ENCODE measurements at places on chromosomes 11 and 22.

DNA sequence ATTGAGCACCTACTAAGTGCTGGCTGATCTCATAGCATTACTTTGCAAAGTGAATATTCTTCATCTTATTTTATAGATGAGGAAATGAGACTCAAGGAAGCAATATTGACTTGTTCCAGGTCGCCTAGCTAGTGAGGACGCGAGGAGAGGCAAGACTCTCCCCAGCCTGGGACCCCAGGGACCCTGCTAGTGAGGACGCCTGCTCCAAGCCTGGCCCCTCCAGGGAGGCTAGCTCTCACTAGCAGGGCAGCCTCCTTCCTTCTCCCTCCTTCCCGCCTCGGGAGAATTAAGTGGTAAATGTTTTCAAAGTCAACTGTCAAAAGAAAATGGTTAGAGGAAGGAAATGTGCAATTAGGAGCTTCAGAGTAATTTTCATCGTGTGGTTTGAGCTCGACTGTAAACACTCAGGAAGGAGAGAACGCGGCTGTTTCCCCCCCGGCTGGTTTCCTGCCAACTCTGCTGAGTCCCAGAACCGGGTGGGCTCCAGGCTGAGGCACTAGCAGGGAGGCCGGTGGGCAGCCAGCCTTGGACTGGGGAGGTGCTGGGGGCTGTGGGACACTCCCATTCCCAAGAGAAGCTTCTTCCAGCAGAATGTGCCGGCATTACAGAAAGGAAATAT, 17.9 kb downstream of the MYEOV start:
- peak; percentile 81 for DNase-seq

DNA sequence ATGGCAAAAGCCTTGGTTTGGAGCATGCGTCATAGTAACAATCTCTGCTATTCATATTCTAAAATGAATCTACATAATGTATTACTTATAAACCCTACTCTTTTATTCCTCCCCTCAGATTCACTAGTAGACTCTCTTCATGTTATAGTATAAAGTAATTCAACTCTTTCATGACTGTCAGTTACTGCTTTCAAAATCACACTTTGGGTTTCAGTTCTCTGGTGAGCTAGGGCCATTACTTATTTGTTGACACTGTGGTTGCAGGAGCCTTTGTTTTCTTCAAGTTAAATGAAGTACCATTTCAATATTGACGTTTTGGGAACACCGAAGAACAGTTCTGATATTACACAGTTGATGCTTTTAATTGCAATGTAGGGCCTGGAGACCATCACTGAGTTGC, 378.4 kb downstream of the DDX10 start:
- no peak for DNase-seq

- no peak for DNase-seq
Measured at GRCh38 chr11:130625578-130626306, 177.3 kb downstream of the ADAMTS15 start.

- DNase-seq = peak; percentile 50
Measured at GRCh38 chr22:31344578-31345330, 1.4 kb downstream of the PATZ1 start.

GRCh38 chr11:119906376-119906775, 177.4 kb upstream of the NECTIN1 start:
- DNase-seq = no peak

DNA sequence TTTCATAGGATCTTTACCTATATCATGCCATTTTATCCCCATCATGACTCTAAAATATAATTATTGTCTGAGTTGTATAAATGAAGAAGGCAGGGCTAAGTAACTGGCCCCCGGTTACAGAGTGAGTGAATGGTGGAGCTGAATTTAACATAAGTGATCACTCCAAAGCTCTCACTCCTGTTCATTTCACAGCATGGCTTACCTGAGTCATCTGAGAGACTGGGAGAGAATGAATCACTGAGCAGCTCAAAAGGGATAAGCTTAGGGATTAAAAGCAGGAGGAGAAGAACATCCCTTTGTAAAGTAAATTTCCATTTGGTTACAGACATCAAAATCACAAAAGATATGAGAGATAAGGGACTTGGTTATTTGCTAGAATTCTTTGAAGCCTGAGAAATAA, 294.0 kb upstream of the CTSC start:
- DNase-seq = no peak

DNA sequence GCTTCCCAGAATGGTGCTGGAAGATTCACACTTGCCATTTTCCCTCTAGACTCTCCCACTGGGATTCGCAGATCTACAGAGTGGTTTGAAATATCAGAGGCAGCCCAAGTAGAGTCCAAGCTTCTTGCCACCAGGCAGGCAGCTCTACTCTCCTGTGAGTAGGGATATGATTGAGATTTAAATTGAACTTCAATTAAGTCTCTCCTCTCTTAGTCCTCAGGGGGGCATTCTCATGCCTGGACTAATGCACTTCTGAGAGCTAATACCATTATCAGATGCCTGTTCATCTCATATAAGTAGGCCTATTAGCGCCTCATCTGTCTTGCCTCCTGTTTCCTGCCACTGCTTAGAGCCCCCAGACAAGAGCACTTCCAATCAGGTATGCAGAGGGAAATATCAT, 25.5 kb upstream of the AMPD3 start:
- no peak for DNase-seq

GRCh38 chr22:35065796-35066218, at the start of gene ISX:
TSS of gene ISX (plus strand) at chr22:35066158. CDS start at chr22:35067088, 930 bp downstream.
- DNase-seq = no peak

DNA sequence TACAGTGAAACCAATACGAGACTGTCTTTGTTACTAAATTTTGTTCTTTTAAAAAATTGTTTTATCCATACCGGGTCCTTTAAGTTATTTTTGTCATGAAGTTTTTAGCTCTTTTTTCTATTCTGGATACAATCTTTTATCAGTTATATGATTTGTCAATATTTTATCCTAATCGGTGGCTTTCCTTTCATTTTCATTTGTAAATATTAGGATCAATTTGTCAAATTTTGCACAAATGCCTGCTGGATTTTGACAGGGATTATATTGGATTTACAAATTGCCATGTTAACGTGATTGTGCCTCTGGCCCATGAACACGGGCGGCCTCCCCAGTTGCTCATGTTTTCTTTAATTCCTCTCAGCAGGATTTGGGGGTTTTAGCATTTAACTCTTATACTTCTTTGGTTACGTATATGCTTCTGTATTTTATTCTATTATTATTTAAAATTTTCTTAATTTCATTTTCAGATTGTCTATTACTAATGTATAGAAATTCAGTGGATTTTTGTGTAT, 20.7 kb upstream of the KRTAP5-6 start:
- no peak for DNase-seq

- DNase-seq = no peak
Measured at GRCh38 chr11:62251698-62252097, 9.7 kb downstream of the SCGB1D2 start.

DNA sequence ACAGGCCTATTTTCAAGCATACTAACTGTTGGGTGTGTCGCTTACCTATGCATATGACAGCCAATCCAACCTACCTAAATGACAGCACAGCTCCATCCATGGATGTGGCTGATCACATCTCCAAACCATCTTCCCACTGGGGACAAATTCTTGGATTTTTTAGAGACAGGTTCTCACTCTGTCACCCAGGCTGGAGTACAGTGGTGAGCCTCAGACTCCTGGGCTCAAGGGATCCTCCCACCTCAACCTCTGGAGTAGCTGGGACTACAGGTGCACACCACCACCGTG, 18.0 kb downstream of the SCARF2 start:
- no peak for DNase-seq

DNA sequence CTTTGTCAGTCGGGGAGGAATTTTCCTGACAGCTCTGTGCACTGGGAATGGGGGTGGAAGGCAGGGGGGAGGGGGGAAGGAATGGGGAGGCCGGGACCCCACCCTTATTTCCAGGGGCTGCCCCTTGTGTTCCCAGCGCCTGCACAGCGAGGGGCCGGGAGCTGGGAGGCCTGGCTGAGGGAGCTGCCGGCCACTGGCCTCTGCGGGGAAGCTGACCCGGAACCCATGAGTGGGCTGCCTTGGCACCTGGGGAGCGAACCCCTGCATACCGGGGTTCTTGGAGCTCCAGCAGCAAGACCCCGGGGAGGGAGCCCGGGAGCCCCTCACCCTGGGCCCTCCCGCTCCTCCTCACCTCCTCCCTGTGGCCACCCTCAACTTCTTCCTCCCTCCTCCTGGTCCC, 3.5 kb downstream of the H19 start:
- DNase-seq = no peak

DNA sequence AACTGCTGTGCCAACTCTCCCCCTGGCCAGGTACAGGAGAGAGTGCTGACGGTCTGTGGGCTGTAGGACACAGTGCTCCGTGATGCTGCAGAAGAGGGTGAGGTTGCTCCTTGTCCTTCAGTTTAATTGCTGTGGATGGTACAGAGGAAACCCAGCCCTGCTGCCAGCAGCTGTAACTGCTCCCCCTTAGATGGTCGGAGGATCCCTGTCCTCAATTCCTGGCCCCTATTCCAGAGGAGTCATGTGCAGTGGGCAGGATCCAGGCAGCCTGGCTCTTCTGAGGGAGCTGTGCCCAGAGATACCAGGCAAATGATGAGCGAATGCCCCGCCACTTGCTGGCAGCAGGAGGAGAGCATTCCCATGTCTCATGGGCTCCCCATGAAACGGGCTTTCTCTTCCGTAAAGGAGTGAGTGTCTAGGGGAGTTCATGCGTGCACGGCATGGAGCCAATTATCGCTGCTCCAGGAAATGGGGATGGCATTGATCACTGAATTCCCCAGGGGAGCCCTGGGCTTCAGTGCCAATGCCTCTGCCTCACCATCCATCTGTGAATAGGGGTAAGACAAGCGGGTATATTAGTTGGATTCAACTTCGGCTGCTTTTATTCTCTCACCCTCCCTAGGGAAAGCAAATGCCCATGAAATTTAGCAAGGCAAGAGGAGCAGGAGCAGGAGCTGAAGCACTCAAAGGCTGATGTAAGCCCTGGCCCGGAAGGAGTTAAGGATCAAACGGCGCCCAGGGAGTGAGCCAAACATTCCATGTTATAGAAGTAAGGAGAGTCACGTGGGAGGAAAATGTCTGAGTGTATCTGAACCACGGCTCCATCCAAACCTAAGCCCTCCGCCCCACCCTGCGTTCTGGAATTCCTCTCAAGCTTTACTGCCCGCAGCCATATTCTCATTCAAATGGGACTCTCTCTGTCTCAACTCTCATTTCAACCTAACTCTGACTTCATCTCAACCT, 51.0 kb upstream of the CSNK2A3 start:
- DNase-seq = no peak

DNA sequence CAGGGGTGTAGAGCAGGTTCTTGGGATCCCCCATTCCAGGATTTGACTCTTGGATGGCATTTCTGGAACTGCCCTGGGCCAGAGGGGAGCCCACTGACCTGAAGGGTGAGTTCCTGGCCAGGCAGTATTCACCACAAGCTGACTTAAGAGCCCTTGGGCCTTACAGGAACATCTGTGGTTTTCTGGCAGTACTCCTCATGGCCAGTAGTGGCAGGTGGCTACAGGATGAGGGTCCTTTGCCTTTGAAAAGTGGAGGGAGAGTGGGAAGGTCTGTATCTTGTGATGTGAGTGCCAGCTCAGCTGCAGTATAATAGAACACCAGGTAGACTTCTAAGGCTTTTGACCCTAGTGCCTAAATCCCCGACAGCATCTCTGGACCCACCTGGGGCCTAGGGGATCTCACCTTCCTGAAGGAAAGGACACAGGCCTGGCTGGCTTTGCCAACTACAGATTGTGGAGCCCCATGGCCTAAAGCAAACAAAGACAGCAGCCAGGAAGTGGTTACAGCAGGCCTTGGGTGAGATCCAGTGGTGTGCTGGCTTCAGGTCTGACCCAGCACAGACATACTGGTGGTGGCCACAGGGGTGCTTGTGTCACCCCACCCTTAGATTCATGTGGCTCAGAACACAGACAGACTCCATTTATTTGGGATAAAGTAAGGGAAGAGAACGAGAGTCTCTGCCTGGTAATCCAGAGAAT, 9.0 kb downstream of the OR51S1 start:
- DNase-seq = no peak

- no peak for DNase-seq
Measured at GRCh38 chr22:39429916-39430575, 26.8 kb upstream of the MGAT3 start.

DNA sequence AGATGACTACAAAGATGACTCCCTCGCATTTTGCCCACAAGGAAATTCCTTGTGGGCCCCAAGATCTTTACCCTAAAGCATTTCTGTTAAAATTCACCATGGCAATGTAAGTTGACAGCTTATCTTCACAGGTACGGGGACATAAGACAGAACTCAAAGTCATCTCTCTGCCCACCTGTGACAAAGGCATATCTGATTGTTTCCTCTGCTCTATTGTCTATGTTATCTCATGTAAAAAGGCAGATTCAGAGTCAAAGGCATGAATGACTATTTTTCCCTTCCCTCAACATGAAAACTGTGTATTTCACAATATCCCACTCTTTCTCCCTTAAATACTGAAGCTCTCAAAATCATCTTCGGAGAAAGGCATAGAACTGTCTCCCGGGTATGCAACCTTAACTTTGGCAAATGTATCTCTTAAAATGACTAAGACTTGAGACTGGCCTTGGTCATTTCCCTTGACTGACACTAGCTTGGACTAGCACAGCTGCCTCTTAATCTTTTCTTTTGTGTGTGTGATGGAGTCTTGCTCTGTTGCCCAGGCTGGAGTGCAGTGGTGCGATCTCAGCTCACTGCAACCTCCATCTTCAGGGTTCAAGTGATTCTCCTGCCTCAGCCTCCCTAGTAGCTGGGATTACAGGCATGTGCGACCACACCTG, 103.2 kb downstream of the MICAL3 start:
- DNase-seq = no peak

GRCh38 chr11:34600339-34601084, 20.4 kb upstream of the EHF start:
- DNase-seq = no peak

GRCh38 chr22:43246188-43246587, 59.3 kb upstream of the TTLL12 start:
- no peak for DNase-seq
